Tibial nerve (tissue), 4 donors: ENCODE measurements at places on chromosomes 2 and 18.

GRCh38 chr2:151028691-151029176, 232.9 kb downstream of the RBM43 start:
- H3K36me3 ChIP-seq, result no peaks in the 10 kb centered on the region
- DNase-seq, result no peak

GRCh38 chr2:112332123-112332696, 56.8 kb downstream of the ZC3H6 start:
- no peaks in the 10 kb centered on the region for H3K27me3 ChIP-seq
- no peaks in the 10 kb centered on the region for H3K4me1 ChIP-seq
- H3K27ac ChIP-seq, result no peak overlapping the region
- H3K4me3 ChIP-seq, result no peak overlapping the region

DNA sequence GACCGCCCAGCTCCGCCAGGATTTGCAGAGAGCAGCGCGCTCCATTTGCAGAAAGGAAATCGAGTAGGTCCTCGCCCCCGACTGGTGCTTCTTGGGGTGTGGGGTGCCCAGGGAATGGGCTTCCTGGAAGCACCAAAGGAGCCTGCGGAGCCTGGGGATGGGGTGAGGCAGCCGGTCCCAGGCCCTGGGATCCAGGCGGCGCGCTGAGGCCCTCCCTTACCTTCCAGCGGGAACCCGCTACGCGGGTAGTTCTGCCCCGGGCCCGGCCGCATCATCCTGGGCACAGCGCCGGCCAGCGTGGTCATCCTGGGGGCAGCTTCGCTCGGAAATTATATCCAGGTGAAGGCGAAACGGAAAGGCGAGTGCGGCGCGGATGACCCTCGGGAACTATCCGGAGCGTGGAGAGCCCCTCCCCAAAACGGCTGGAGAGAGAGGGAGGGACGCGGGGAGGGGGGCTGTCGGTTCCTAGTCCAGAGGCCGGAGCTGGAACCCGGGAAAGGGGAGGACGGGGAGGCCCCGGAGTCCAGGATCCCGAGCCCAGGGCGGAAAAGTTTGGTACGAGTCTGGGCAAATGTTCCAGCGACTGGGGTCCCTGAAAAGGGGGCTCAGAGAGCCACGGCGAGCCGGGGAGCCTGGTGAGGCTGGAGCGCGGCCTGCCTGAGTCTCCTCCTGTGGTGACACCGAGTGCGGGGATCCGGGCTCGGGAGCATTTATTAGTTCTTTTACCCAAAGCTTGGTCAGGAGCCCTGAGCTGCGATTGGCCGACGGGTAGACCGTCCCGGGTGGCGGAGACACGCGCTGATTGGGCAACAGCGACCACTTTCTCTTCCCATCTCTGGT, at the start of gene PAX3:
PAX3 (minus strand) TSS at position 688 of the 840 bp plus-strand sequence; CDS start at position 305, 383 bp downstream.
- peaks cover 100% of the 10 kb centered on the region for H3K27me3 ChIP-seq
- H3K27ac ChIP-seq, result no peak within 1 kb of the TSS
- no peak within 1 kb of the TSS for H3K4me3 ChIP-seq
- DNase-seq, result no peak
- H3K4me1 ChIP-seq, result peaks cover 89% of the 10 kb centered on the region

GRCh38 chr2:208183526-208183925, 6.3 kb downstream of the C2orf80 start:
- no peaks in the 10 kb centered on the region for H3K36me3 ChIP-seq
- H3K4me1 ChIP-seq, result peaks cover 9% of the 10 kb centered on the region
- H3K27ac ChIP-seq, result no peak overlapping the region
- H3K27me3 ChIP-seq, result no peaks in the 10 kb centered on the region
- H3K4me3 ChIP-seq, result no peak overlapping the region

DNA sequence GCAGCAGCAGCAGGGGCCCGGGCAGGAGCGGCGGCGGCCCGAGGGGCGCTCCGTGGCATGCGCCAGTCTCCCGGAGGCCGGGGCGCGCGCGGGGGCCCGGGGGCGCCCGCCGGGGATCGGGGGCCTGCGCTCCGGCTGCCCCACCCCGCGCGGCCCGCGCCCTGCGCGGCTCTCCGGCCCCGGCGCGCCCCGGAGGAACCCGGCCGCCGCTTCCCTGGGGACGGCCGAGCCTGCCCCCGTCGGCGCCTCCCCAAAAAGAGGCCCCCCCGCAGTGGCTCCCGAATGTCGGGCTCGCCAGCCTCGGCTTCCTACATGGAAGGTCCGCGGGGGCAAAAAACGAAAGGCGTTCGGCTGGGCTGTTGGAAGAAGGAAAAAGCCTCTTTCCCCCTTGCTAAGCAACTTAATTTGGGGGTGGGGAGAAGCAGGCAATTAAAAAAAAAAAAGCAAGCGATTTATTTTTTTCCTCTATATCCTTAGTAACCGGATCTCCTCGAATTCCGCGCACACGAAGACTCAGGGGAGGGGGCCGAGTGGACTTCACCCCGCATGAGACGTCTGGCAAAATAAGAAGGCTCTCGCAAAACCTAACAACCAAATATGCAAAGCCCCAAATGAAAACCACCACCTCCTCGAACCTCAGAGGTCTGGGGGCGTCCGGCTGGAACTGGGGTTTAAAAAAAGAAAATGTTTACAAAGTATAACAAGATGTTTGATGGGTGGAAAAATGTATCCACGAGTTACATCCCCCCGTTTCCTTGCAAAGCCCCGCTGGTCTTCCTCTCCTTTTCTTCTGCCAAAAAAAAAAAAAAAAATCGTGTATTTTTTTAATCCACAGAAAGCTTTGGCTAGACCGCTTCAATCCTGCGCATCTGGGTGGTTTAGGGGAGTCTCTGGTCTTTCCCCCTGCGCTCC, at the start of gene SMAD7:
SMAD7 (minus strand) TSS at position 430 of the 912 bp plus-strand sequence. CDS start 541 bp downstream, outside the sequence.
- H3K4me3 ChIP-seq, result peak within 1 kb of the TSS; percentile 83
- no peaks in the 10 kb centered on the region for H3K27me3 ChIP-seq
- no peaks in the 10 kb centered on the region for H3K36me3 ChIP-seq
- peak; percentile 41 for DNase-seq
- H3K4me1 ChIP-seq, result peaks cover 64% of the 10 kb centered on the region

- H3K4me3 ChIP-seq, result no peak overlapping the region
- no peaks in the 10 kb centered on the region for H3K4me1 ChIP-seq
- H3K27ac ChIP-seq, result no peak overlapping the region
Observed at GRCh38 chr18:61435064-61435652, 101.9 kb downstream of the CDH20 start.

DNA sequence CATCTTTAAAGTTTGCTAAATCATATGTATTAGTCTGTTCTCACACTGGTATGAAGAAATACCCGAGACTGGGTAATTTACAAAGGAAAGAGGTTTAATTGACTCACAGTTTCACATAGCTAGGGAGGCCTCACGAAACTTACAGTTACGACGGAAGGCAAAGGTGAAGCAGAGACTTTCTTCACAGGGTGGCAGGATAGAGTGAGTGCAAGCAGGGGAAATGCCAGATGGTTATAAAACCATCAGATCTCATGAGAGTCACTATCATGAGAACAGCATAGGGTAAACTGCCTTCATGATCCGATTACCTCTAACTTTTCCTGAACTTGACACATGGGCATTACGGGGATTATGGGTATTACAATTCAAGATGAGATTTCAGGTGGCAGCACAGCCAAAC, 1075.2 kb upstream of the NRXN1 start:
- no peak overlapping the region for H3K4me3 ChIP-seq
- H3K4me1 ChIP-seq, result no peaks in the 10 kb centered on the region
- no peaks in the 10 kb centered on the region for H3K27me3 ChIP-seq
- no peak overlapping the region for H3K27ac ChIP-seq

DNA sequence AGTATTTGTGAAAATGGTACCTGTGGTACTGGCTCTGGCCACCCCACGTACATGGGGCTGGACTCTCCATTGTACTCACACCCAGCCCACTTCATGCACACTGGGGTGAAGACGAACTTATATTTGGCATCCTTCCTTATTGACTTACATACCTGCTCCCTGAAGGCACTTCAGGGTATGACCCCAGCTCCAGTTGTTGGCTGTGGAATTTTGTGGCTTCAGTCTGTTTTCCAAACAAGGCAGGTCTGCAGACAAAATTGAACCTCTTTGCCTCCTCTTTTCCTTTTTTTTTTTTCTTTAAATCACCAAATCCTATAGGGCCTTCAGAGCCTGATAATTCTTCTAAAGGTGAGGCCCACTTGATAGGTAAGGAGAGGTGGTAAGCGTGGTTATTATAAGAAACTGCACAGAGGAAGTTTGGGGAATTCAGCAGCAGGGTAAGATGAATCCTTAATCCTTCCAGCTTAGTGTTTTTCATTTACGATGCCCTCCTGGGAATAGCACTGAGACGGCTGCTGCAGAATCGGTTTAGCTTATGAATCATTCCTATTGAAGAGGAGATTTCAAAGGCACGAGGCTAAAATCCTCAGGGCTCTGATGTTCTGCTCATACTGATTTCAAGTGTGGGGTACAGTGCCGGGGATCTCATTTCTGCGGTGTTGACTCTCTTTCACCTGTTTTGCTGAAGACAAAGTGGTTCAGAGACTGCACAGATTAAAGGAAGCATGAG, 55.2 kb downstream of the KIF5C start:
- no peaks in the 10 kb centered on the region for H3K4me1 ChIP-seq
- H3K36me3 ChIP-seq, result no peaks in the 10 kb centered on the region
- no peak overlapping the region for H3K27ac ChIP-seq
- no peak for DNase-seq
- H3K4me3 ChIP-seq, result no peak overlapping the region

DNA sequence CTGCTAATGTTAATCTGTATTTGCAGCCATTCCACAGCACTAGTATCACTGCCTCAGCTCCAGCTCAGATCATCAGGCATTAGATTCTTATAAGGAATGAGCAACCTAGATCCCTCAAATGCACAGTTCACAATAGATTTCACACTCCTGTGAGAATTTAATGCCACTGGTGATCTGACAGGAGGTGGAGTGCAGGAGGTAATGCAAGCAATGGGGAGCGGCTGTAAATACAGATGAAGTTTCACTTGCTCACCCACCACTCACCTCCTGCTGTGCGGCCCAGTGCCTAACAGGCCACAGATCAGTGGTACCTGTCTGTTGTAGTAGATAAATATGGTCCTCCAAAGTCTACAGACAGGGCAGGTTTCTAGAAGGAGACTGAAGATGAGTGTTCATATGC, 97.7 kb upstream of the TMEFF2 start:
- no peaks in the 10 kb centered on the region for H3K27me3 ChIP-seq
- no peaks in the 10 kb centered on the region for H3K4me1 ChIP-seq
- no peak for DNase-seq

DNA sequence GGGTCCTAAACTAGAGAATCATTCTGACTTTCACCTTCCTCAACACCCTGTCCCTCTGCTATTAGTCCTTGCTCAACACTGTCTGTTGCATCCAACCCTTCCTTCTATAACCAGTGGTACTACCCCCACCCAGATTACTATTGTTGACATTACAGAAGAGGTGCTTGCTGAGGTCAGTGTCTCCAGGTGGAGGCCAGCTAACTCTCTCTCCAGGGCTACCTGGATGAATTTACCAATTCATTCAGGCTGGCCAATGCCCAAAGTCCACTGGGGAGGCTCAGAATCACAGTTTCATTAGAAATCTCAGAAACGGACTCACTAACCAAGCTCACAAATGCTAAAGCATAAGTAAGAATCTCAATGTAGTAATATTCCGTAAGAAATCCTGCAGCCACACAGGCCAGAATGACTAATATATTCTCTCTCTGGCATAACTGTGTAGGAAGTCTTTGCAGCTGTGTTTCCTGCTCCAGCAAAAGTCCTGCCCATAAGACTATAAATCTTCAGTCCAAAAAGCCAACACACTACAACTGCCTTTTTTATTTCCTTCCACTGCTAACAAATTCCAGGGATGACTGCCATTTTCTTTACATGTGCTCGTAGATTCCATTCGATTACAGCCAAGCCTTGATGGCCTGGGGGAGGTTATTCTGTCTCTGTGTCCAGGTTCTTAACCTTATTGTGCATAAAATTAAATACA, 10.0 kb upstream of the TTR start:
- no peak for DNase-seq
- no peaks in the 10 kb centered on the region for H3K4me1 ChIP-seq
- H3K27me3 ChIP-seq, result no peaks in the 10 kb centered on the region
